Parietal lobe (tissue), 2 donors: ENCODE measurements at places on chromosomes 3 and 15. TPM values are rescaled to one million over a fixed set of nuclear protein-coding genes. Genes with fewer than 3 reads are reported as not detected.

Gene CCDC39
- total RNA-seq = 0.63 TPM

Gene CMTM8
- total RNA-seq = 0.63 TPM

Gene PAK6
- 16.0 TPM for total RNA-seq

Gene SMAD6
- total RNA-seq = 2.5 TPM

Gene HOMER2
- 61.7 TPM for total RNA-seq

Gene ST8SIA2
- 150 TPM for total RNA-seq

Gene EEF1AKMT4
- total RNA-seq = 0.63 TPM

Gene PARP15
- total RNA-seq = under 0.01 TPM

Gene USF3
- total RNA-seq = 26.3 TPM

Gene CHRNA5
- total RNA-seq = 6.6 TPM

Gene SPSB4
- 19.1 TPM for total RNA-seq

Gene ABHD14A
- total RNA-seq = 23.2 TPM

Gene SOX2
- total RNA-seq = 93.6 TPM

Gene CA12
- total RNA-seq = 11.6 TPM

Gene BSN
- total RNA-seq = 23.5 TPM

Gene CDHR4
- total RNA-seq = not detected

Gene C3orf33
- total RNA-seq = 5.0 TPM

Gene GALNT15
- total RNA-seq = 5.0 TPM

Gene FSIP1
- total RNA-seq = 13.8 TPM

Gene SERINC4
- not detected for total RNA-seq

Gene CNOT10
- 60.1 TPM for total RNA-seq

Gene ZKSCAN7
- total RNA-seq = 47.3 TPM

Gene STXBP5L
- total RNA-seq = 27.2 TPM

Gene GABRR3
- not detected for total RNA-seq

Gene RYR3
- 48.8 TPM for total RNA-seq

Gene PLSCR5
- not detected for total RNA-seq

Gene SPG11
- 156 TPM for total RNA-seq

Gene CLDN16
- 0.63 TPM for total RNA-seq

Gene RHOV
- 8.1 TPM for total RNA-seq

Gene HRG
- total RNA-seq = not detected

Gene RTP3
- total RNA-seq = not detected

Gene GP5
- not detected for total RNA-seq

Gene TGM5
- total RNA-seq = not detected
